Amniotic stem cell (primary cell): ENCODE measurements at places on chromosomes 6 and 20.

DNA sequence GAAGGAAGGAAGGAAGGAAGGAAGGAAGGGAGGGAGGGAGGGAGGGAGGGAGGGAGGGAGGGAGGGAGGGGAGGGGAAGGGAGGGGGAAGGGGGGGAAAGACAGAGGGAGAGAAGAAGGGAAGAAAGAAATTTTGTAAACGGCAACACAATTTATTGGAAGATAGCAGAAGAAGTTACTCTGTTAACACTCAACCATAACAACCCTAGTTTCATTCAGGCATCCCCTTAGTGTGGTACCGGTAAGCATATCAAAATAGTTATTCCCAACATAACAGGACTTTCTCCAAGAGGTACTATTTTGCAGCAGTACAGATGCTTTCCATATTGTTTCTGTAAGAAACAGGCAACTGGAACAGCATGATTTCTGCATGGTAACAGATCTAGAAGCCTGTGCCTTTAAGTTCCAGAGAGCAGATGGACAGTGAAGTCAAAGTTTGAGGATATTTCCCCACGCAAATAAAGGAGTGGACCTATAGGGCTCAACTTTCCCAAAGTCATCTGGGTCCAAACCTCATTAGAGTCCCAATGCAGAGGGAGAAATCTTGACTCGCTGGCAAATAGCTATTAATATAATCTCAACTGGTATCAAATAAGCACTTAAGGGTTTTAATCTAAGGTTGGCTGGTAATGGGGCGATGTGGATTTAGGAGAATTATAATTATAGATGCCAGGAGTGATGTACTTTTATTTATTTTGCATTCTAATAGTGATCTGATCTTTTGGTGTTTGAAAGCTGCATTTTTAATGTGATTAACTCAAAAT, 69.4 kb downstream of the TENT5A start:
- no peak for DNase-seq

DNA sequence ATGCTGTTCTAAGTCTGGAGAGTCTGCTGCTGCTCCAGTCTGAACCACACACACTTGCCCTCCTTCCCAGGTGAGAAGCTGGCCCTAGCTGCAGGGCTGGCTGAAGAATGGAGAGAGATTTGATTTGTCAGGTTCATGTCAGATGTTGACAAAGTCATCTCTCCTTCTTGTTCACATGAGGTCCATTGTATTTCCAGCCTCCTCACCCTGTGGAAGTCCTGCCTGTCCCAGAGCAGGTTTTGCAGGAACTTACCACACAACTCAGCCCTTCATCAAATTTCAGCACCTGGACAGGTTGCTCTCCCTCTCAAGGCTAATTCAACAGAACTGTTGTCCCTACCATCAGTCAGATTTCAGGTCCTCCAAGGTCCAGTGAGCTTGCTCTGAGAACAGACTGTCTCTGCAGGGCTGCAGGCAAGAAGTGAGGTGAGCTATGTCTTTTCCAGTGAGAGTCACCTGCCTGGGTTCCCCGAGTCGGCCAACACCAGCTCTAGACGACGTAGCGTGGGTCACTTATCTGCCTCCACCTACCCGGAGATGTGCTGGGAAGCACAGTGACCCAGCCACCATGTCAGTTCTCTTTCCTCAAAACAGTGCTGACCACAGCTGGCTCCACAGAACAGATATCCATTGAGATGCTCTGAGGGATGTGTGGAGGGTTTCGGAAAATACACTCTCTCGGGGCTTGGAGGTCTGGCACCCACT, 58.0 kb upstream of the CD93 start:
- no peak for DNase-seq

- DNase-seq = no peak
These were observed 64.3 kb downstream of the TTI1 start for GRCh38 chr20:37968841-37969401.

DNA sequence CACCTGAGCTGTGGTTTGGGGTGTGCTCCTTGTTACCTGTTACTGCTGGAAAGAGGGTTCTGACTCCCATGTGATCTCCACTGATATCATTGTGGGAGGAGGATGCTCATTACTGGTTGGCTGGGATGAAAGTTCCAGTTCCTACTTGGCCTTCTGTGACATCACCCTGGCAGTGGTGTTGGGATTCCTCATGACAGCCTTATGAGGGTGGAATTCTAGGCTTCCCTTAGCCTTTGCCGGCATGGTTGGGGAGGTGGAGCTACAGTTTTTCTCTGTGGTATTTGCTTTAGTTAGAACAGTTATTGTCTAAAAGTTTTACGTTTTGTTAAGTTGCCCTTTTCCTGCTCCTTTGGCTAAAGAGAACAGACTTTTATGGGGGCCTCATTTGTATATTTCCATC, 112.1 kb downstream of the AFG1L start:
- DNase-seq = no peak

GRCh38 chr20:3652221-3652620, 11.0 kb downstream of the GFRA4 start:
- no peak for DNase-seq

DNA sequence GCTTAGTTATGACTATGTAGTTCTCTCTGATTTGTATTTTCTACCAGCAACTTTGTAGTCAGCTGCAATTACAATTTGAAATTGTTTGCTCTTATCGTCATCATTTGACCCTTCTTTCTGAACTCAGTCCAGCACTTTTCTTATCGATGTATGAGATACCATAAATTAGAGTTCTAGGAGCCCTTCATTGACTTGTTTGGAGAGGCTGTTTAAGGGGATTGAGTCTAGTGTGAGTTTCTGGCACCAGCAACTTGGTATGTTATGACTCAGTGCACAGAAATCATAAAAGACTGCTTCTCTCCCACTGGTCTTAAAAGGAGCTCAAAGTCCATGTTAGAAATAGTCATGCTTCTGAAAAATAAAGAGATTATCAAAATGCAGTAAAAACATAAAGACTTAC, 190.3 kb downstream of the TENT5A start:
- DNase-seq = peak; percentile 10

DNA sequence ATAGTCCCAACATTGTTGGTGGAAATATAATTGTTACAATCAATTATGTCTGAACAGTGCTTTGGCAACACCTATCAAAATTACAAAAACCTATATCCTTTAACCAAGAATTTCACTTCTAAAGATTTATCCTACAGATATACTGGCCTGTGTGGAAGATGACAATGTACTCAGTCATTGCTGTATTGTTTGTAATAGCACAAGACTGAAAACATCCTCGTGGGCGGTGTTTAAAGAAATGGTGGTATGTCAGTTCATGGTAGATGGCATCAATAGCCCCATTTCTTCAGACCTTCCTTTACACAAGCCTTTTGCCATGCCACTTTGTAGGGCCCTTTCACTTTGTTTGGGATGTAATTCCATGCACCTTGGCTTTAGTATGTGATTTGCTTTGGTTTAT, 9.8 kb upstream of the TPBG start:
- no peak for DNase-seq

- DNase-seq = no peak
These were observed 131.6 kb upstream of the NEDD9 start for GRCh38 chr6:11363881-11364576.

- no peak for DNase-seq
These were observed 165.3 kb downstream of the ZDHHC14 start for GRCh38 chr6:157546321-157546720.

GRCh38 chr20:3705970-3706739, 6.2 kb downstream of the SIGLEC1 start:
- no peak for DNase-seq

DNA sequence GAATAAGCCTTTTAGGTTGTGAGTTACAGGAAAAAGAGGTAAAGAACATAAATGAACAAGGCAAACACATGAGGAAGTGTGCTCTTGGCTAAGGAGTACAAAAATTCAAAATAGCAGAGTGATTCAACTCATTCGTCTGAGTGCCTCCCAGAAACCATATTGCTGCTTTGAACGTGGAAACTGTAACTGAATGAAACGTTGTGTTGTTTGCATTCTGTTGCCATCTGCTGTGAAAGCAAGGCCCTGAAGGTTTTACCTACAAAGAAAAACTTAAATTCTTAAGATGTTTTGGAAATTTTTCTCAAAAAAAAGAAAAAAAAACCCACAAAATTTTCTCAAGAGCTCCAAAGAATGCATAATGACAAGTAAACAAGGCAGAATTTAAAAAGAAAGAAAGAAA, 375.4 kb upstream of the HS3ST5 start:
- no peak for DNase-seq

DNA sequence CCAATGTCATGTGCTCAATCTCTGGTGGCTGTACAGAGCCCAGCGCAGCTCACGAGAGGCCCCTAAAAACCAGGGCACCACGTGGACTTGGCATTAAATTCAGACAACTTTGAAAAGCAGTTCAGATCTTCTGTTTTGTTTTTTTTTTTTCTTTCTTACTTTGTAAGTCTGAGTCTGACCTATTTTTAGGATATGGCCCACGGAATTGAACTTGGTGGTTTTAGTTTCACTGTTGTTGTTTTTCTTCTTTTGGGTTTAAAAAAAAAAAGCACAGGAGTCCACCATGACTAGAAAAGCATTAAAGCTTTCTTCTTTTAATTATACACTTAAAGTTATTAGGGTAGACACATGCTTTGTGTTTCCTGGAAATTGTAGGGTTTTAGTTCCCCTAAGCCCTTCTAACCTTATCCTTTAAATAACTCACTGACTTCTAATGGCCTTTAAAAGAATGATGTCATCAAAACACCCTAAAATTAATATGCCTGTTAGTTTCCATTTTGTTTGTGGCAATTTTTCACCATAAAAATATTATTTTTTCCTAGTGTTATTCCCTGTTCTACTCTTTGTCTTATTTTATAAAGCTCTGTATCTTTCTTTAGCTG, 48.5 kb upstream of the CCN2 start:
- DNase-seq = no peak

DNA sequence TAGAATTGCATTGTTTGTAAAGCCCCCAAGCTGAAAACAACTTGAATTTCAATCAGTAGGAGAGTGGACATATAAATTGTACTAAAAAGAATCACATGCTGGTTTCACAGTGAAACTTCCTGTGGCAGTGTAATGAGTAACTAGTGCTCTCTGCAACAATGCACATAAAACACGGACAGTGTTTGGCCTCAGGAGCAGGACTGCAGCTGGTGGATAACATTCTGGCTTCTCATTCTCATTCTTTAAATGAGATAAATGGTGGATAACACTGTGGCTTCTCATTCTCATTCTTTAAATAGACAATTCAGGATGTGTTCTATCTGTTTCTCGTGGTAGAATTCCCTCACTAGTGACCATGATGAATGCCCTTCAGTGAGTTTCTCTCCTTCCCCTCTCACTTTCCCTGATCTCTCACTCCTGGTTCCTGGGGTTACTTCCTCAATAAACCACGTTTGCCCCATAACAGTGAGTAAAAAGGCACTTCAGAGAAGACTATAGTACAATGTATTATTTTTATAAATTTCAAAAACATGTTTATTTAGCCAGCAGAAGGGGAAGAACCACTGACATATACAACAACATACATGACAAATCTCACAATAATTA, 59.9 kb downstream of the SLC22A2 start:
- no peak for DNase-seq

- DNase-seq = no peak
These were observed 125.3 kb downstream of the PREX1 start for GRCh38 chr20:48702455-48702913.

- no peak for DNase-seq
These were observed 13.8 kb downstream of the UCKL1 start for GRCh38 chr20:63942250-63942951.

GRCh38 chr6:158457131-158457530, 102.8 kb upstream of the TMEM181 start:
- no peak for DNase-seq

- DNase-seq = no peak
These were observed 29.7 kb upstream of the RANBP9 start for GRCh38 chr6:13741365-13741764.

DNA sequence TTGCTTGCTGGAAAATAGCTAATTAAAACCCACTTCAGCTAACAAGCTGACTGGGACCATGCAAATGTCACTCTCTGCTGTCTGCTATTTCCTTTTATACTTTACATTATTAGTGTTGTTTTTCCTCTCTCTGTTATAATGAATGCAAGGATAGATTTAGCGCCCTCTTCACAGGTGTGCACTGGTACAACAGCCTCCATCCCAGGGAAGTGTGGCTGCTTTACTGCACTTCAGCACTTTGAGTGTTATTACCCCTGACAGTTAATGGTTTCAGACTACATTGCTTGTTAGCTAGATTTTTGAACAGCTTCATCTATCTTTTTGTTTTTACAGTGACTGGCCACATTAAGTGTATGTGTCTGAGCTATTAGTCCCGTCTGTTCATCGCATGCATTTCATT, 405.7 kb downstream of the RNF144B start:
- no peak for DNase-seq

GRCh38 chr6:145406783-145407182, 328.5 kb downstream of the EPM2A start:
- DNase-seq = no peak

DNA sequence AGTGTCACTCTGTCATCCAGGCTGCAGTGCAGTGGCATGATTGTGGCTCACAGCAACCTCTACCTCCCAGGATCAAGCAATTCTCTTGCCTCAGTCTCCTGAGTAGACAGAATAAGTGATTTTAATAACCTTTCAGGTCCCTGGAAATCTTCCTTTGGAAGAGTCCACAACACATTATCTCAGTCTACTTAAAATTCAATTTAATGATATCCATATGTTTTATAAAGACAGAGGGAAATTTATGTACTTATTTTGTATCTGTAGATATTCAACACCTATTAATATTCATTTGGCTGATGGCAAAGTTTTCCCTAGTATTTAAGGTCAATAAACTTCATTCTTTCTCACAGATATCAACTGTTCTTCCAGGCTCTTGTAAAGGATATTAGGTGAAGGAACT, 881.4 kb upstream of the GJE1 start:
- no peak for DNase-seq

DNA sequence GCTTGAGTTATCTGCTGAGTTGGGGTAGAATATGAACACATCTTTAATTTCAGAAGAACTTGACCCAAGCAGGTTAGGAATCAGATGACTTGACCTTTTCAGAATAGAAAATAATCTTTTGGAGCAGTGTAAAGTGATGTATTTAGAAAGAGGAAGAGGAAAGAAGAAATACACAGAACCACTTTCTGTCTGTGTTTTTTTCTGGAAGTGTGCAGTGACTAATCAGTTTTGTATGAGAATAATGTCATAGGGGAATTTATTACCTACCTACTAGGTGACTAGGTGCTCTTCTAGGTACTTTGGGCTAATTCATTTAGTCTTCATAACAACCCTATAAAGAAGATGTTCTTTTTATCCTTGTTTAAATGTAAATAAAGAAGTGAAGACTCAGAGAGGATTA, 3.0 kb downstream of the PPP1R14C start:
- no peak for DNase-seq

- DNase-seq = no peak
These were observed 243.2 kb upstream of the TENT5A start for GRCh38 chr6:81995548-81996289.

- DNase-seq = no peak
These were observed 103.1 kb downstream of the SULF2 start for GRCh38 chr20:47682028-47682783.
